ENCODE measurements at places on chromosomes 7 and 10.

- DNase-seq, result no peak
Observed at GRCh38 chr10:34119456-34119855, 695.6 kb downstream of the PARD3 start.

GRCh38 chr7:50367570-50367969 lies 63.1 kb downstream of the IKZF1 start:
- no peak for DNase-seq

GRCh38 chr7:143305423-143306070 lies 10.4 kb upstream of the CLCN1 start:
- no peak for DNase-seq

DNA sequence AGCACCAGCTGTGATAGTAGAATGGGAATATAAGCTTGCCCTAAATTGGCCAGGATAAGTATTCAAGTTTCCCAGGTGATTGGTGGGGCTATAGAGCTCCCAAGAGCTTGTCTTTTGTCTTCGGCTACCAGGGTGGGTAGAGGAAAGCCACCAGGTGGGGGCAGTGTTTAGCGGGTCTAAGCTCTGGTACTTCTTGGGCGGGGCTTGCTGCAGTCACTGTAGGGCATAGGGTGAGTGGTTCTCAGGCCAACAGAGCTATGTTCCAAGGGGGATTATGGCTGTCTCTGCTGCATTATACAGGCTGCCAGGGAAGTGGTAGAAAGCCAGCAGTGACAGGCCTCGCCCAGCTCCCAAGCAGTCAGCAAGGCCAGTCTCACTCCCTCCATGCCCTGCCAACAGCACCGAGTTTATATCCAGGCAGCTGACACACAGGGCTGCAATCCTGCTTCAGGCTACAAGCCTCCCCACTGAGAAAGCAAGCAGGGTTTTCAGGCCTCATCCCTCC lies 110.7 kb downstream of the ZNF467 start:
- DNase-seq, result peak; percentile 89

- DNase-seq, result no peak
Observed at GRCh38 chr7:80842022-80842790, 76.6 kb downstream of the SEMA3C start.

DNA sequence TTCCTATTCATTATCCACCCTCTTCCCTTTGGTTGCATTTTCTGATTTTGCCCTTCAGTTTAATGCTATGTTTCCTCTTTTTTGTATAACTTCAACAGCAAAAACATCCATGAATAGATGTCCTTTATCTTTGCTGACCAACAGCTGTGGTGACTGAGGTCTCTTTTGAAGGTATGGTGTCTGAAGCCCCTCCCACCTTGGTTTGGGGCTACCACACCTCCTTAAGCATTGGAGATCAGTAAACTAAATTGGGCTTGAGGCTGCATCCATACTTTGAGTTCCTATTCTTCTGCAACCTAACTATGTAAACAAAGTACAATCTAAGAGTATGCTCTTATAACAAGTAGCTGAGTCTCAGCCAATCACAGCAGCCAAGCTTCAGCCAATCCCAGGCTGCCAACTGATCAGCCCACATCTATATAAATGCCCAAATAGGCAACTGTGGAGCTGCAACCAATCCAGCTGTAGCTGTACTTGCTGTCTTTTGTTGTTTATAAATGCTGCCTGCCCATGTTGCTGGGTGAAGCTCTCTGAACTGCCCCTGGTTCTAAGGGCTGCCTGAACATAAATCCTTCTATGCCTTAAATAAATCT lies 69.4 kb upstream of the PDLIM1 start:
- no peak for DNase-seq

All from NT2/D1 (cell line).